Fibroblast of lung (primary cell): ENCODE measurements at places on chromosomes 2 and 18.

DNA sequence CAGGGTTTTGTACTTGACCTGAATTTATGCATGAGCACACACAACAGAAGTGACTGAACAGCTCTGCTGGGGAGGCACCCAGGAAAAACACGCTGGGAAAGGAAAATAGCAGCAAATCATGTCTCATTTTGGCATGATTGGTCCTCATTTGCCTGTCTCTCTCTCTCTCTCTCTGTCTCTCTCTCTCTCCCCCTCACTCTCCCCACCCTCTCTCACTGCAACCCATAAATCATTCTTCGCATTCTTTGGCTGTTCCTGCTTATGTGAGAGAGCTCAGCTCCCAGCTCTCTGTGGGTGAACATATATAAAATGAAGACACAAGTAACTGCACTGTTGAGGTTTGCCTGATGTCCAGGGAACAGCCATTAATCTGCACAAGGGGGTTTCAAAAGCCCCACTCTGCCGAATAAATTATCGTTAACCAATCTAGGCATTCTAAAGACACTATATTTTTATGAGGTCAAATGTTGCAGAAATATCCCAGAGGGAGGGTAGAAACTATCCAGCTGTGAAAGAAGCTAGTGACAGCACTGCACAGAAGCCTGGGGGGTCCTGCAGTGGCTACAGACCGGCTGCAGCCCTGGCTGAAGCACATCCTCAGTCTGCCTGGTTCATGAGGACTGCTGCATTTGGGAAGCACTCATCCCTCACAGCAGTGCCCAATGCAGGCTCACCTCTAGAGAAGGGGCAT lies 260.3 kb downstream of the AFF3 start:
- peak; percentile 93 for DNase-seq

DNA sequence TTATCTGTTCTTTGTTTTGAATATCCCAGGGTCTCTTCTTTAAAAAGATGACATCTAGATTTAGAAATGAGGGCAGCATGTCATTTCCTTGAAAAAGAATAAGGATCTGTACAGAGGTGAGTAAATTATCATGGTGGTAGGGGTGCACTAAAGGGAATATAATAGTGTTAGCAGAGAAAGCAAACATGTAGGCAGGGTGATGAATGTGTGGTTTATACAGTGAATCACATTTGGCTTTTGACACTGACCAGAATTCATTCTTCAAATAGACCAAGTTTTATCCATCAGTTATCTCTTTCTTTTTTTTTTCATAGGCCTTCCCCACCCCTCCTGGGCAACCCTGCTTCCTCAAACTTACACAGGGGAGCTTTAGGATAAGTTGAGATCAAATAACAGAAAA lies 184.5 kb upstream of the LRP1B start:
- no peak for DNase-seq

DNA sequence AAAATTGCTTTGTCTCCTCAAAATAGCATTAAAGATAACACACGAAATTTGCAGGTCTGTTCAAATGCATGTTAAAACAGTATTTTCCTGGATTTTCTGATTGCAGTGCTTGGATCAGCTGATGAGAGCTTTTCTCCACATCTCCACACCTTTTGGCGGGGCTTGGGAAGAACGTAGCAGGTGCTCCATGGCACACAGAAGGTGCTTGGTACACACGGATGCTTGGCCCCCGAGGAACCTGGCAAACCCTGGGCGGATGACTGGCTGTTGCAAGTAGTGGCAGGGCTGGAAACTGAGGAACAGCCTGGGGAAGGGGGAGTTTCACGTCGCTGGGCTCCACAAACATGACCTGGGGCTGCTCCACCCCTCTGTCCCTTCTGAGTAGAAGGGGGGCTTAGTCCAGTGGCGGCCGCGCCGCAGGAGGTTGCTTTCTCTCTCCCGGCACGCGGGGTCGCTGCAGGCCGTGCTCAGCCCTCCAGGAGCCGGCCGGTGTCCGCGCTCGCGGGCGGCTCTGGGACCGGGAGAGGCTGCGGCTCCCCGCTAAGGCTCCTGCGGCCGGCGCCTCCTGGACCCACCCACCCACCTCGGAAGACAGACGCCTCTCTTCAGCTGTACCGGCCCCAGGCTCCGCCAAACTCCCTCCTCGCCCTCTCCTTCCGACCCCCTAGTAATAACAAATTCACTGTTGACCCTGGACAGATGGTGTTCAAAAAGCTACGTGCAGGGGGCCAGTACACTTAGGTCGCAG lies 69.3 kb downstream of the MARCO start:
- DNase-seq: peak; percentile 15

DNA sequence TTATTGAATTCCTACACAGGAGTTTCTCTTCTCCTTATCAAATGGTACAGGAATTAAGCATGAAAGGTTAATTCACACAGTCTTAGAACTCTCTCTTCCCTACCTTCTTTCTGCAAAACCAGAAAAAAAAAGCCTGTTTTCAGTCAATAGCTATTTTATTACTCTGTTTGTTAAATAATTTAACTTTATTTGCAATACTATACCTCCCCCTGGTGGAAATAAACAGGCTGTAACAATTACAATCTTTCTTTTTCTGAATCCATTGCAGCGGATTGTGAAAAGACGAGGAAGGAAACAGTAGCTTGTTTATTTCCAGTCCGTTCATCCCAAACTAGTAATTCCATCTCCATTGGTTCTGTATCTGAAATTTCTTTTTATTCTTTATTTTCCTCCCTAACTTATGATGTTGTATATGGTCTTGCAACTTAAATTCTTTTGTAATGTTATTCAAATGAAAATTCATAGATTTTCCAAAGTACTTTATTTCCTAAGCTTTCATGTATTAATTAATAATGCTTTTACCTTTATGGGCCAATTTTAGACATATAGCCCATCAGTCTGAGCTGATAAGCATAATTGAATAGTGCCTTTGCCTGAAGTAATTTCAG lies 165.2 kb downstream of the SH3BP4 start:
- DNase-seq: peak; percentile 36

- no peak for DNase-seq
Measured at GRCh38 chr2:150705767-150706166, 218.3 kb upstream of the RND3 start.

DNA sequence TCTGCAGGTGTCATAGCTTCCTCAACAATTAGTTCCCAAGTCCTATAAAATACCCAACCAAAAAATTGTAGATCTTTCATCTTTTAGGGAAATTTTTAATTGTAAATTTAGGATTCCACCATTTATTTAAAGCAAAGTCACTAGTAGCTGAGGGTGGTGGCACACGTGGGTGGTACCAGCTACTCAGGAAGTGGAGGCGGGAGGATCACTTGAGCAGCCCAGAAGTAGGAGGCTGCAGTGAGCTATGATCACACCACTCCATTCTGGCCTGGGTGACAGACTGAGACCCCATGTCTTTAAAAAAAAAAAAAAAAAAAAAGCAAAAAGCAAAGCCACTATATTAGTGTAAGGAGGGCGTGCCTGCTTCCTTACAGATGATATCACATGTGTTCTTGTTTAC lies 60.3 kb upstream of the GREB1L start:
- no peak for DNase-seq

GRCh38 chr2:160494201-160494644 lies 616 bp upstream of the RBMS1 start:
- DNase-seq: peak; percentile 47

GRCh38 chr2:6352247-6352646 lies 513.5 kb downstream of the CMPK2 start:
- DNase-seq: no peak

GRCh38 chr2:38155-38554 lies 8.2 kb downstream of the FAM110C start:
- DNase-seq: no peak

DNA sequence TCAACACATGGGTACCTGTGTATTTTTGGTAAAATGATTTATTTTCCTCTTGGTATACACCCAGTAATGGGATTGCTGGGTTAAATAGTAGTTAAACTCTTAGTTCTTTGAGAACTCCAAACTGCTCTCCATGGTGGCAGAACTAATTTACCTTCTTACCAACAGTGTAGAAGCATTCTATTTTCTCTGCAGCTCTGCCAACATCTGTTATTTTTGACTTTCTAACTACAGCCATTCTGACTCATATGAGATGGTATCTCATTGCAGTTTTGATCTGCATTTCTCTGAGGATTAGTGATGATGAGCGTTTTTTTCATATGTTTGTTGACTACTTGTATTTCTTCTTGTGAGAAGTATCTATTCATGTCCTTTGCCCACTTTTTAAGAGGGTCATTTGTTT lies 180.6 kb downstream of the FSIP2 start:
- DNase-seq: peak; percentile 0

GRCh38 chr2:104852090-104852666 lies 1.7 kb upstream of the POU3F3 start:
- DNase-seq: peak; percentile 7
